ENCODE measurements at places on chromosomes 5 and 9.

DNA sequence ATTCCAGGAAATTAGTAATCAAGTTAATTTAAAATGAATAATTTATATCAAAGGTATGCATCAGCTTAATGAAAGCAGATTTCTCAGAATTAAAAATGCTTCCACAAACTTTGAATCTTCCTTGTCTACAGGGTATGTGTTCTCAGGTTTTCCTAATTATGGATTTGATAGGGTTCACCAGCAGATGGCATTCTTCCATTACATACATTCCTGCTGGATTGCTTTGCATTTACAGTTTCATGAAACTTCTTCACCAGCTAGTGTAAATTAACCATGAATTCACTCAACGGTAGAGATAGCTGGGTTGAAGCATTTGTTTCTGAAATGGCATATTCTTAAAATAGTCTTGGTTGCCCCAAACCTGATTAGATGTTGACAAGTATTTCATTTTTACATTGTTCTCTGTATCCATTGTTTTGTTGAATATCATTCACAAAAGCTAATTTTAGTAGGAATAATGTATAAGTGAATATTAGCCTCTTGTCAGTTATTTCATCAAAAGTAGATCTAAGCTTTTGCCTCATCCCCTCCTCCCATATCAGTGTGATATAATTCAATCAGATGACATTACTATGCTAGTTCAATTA is 68.7 kb upstream of the WDR41 start:
- DNase-seq, result no peak

DNA sequence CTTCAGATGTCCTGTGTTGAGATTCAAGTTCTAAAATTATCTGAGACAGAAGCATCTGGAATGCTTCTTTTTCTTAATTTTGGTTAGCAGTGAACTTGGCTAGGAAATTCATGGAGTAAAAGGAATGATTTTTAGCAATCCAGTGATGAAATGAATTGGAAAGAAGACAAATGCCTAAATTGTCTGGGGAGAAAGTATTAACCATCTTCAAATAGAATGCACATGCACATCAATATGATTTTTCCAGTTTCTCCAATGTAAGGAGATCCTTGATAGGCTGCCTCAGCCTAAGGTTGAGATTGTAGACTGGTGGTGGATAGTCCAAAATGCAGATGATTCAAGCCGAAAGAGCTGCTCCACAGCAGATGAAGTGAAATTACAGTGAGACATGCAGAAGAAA is 106.7 kb downstream of the PCSK5 start:
- no peak for DNase-seq

GRCh38 chr9:77512876-77513275 is 135.2 kb downstream of the GNA14 start:
- DNase-seq, result no peak

DNA sequence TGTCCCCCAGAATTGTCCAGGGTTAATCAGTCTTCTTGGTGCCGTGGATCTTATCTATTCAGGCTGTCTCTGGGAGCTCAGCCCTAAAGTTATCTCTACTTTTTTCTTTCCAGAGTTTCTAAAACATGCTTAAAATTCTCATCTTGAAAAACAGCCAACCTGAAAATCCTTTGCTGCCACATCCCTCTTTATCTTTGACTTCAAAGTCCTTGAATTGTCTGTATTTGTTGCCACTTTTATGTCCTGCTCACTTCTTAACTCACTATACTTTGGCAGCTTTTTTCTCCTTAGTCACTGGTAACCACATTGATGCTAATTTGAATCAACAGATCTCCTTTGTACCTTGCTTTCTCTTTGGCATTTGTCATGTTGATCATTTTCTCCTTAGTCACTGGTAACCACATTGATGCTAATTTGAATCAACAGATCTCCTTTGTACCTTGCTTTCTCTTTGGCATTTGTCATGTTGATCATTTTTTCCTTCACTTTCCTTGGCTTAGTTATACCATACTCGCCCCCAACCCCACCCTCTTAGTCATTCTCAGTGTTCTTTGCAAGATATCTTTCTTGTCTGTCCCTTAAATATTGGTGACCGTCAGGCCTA is 8.5 kb downstream of the DMXL1 start:
- DNase-seq, result no peak

DNA sequence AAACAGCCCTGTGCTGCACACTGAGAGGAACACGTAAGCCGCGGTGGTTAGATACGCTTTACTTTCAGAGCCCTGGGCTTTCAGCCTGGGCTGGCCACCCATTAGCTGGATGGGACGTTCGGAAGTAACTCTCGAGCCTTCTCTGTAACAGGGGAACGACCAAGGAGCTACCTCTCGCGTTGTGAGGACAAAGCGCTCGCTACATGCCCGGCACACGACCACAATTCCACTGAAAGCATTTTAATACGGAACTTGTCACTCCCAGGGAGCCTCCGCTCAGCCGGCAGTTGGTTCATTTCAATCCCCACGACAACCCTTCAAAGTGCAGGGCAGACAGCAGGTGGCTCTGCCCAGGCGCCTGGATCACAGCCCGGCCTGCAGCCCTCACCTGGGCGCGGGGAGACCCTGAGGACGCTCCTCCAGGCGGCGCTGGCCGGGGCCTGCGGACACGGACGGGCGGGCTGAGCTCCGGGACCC is 368 bp downstream of the SURF1 start:
- DNase-seq, result no peak

DNA sequence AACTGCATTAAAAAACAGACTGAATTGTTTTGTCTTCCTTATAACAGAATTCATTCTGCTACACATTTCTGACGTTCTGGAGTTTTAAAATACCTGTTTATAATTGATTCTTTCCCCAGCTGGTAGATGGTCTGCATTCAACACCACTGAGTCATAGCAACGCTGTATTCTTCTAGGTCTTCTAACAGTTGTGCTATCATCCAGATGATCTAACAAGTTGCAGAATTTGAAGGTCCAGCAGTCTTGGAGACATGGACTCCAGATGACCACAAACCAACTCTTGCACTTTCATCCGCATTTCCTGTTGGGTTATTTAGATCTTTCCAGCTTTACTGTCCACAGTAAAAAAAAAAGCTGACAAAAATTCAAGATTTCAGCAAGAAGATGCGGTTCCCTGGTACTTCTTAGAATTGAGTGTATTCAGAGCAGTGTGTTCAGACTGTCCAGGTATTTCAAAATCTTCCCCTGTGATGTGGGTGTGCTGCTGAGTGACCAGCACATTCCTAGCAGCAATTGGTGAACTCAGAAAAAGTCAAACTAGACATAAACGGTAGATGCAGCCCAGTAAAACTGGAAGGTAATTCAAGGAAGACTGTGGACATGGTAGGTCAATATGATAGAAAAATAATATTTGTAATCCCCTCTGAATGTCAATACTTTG is 50.2 kb downstream of the CSNK1A1 start:
- DNase-seq, result no peak

GRCh38 chr5:95895771-95896170 is 65.9 kb downstream of the ELL2 start:
- DNase-seq, result no peak

DNA sequence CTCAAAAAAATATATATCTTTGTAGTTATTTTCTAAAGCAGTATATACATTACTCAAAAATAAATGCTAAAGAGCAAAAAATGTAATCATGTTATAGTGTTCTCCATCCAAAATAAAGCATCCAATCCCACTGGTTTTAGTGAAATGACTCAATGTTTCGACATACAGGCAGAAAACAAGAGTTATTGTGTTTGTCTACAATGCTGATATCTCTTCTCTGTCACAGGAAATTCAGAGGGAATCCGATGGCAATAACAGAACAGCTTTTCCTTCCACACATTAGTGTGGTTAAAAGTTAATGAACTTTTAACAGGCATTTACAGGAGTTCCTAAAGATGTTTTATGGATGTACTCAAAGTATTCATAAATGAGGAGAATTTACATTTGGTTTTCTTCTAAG is 12.0 kb downstream of the TTC33 start:
- DNase-seq, result no peak

DNA sequence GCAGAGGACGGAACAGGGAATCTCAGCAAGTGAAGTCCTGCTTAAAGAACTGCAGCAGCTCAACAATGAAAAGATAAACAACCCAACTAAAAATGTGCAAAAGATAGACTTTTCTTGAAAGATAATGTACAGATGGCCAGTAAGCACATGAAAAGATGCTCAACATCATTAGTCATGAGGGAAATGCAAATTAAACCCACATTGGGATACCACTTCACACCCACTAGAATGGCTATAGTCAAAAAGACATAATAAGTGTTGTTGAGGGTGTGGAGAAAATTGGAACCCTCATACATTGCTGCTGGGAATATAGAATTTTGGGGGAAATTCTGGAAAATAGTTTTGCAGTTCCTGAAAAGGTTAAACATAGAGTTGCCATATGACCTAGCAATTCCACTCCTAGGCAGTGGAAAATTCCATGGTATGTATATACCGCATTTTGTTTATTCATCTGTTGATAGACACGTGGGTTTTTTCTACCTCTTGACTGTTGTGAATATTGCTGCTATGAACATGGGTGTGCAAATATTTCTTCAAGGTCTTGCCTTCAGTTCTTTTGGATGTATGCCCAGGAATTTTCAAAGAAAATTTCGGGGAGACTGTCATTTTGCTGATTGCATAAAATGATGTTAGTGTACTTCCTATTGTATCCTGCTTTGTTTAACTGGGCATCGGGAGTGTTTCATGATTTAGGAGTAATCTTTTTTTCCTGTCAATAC is 7.2 kb downstream of the CNOT8 start:
- no peak for DNase-seq

GRCh38 chr9:120777229-120777628 is 16.0 kb downstream of the FBXW2 start:
- DNase-seq, result no peak

DNA sequence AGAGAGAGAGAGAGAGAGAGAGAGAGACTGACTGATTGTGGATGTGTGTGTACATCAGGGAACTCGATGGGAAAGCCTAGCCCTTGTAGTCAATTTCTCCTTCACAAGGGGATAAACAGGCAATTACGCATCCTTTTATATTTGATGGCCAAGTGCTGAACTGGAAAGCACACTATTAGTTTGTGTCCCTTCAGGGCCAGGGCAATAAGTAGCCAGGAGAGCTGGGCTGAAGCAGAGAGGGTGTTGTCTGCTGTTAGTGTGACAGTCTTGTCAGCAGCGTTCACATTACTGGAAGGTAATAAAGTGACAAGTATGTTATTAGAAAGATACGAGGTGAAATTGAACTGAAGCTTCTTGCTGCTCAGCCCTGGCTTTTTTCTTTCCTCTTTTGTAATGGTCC is 457.7 kb downstream of the BNC2 start:
- no peak for DNase-seq

DNA sequence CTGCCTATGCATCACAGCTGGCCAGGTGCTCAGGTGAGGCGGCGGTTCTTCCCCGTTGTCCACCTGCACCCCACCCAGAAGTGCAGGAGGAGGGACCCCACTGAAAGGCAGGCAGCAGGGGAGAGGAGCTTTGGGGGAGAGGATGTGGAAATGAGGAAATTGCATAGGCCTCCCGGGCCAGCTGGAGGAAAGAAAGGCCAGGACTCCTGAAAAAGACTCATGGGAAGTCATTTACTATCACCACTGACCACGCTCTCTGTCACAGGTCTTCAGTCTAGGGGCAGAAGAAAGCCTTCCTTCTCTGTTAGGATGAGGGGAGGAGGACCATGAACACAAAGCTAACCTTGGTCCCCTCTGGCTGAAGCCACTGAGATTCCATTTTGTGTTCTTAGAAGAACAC is 28.1 kb downstream of the KCNMB1 start:
- DNase-seq, result no peak
